K562 (cell line): ENCODE measurements at places on chromosomes 12 and 14.

GRCh38 chr12:102067574-102068258 is 5.9 kb upstream of the WASHC3 start:
- DNase-seq: no peak

- no peak for DNase-seq
Observed at GRCh38 chr12:112175361-112176155, 50.2 kb downstream of the TRAFD1 start.

- no peak for DNase-seq
Observed at GRCh38 chr12:43208627-43209026, 343.4 kb downstream of the ADAMTS20 start.

- DNase-seq: peak; percentile 24
Observed at GRCh38 chr14:55190906-55191202, 531 bp downstream of the DLGAP5 start.

GRCh38 chr14:48452437-48452995 is 777.1 kb upstream of the MDGA2 start:
- DNase-seq: no peak

DNA sequence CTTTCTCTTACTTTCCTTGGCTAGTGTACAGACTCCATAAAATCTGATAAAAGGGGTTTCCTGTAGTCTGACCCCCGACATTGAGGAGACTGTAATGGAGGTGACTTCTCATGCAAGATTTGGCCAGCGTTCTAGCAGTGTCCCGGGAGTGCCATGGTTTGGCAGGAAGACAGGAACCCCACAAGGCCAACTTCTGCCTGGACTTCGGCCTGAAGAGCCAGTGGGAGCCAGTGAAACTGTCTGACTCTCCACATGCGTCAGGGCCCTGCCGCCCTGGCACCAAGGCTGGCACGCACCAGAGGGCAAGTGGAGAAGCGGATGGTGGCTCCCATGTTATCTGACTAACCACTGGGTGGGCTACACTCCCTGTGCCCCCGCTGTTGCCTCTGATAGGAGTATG is 70.5 kb downstream of the TMEM260 start:
- no peak for DNase-seq

GRCh38 chr14:102212845-102213244 is 73.1 kb downstream of the WDR20 start:
- no peak for DNase-seq

DNA sequence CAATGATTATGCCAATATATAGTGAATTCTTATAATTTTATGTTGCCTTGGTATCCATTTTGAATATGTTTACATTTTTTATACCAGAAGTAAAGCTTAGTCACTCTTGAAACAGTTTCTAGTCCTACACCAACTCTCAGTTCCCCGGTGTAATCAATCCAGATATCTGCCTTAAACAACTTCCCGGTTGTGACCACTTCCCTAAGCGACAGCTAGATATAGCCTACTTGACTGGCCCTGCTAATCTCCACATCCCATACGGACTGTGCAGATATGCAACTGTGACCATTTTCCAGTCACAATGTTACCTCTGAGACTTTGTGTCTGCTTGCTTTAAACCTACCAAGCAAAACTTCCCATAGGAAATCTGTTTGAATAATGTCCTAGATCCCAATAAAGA is 1551.5 kb upstream of the SEL1L start:
- no peak for DNase-seq

DNA sequence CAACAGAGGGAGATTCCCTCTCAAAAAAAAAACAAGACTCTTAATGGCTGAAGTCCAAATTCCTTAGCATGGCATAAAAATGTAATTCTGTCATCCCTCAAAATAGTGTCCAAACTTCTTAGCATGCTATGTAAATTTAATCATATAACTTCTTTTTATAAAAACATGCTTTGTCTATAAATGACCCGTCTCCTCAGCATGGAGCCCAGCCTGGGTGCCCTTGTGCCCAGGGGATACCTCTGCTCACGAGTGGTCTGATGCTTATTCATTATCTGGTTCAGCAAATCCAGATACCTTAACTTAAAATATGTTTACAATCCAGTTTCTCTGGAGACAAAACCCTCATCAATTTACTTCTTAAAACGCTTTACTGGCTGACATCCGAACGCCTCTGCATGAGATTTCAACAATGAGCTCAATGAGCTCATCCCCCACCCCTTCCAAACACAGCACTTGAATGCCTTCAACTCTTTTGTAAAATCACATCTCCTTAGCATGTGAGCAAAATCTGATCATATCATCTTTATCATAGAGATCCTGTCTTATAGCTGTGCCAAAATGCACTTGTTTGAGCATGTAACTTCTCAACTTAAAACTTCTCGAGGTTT is 15.7 kb downstream of the RTL1 start:
- no peak for DNase-seq

GRCh38 chr14:74018174-74018585 is 908 bp downstream of the ENTPD5 start:
- DNase-seq: no peak

DNA sequence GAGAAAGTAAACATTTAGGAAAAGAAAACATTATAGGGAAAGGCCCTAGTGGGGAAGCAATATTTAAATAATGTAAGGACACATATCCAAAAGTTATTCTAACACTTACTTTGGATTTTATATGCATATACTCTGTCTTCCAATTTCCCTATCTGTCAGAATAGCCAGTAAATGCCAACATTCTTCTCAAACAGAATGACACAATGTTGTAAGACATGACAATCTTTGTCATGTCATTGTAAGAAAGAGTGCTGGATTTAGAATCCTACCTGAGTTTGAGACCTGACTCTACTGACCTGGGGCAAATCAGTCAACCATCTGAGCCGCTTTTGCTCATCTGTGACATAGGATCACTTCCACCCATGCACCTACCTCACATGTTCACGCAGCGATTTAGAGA is 198.3 kb downstream of the PHLDA1 start:
- no peak for DNase-seq

DNA sequence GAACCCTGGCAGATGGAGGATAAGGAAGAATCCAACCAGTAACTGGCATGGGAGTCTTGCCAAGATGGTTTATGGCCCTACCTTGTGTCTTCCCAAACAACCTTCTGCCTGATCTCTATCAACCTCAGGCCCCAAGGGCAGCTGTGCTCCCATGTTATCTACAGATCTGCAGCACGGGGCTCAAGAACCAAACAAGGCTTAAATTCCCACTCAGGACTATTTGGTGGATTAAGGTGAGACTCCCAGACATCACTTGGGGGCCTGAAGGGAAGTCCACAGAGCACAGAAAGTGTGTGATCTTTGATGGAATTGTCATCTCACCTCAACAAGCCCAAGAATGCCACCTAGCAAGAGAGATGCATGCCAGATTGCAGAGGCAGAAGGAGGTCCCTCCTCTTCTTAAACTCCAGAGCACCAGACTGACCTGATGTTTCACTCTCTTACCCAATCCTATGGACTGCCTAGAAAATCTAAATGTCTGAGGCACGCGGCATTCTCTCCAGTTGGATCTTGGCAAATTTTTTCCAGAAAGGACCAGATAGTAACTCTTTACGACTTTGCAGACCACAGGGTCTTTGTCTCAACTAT is 759.5 kb upstream of the TBX3 start:
- no peak for DNase-seq
